ENCODE measurements at places on chromosomes 13 and 19.

DNA sequence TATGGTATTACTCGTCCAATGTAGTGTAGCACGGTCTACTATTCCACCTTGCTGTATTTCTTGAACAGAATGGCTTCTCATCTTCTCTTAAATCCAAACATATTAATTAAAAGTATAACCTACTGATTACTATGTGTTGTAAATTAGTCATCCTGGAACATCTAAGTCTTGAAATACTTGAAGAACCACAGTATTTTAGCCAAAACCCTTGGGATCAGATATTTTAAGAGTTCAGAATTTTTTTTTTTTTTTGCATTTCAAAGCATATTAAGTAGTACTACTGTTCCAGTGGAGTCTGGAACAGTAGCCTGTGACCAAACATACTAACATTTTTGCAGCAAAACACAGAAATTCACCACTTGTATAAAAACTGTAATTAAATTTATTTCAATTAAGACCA is 30.1 kb downstream of the ZC3H13 start:
- no peak for DNase-seq

- no peak for DNase-seq
These were observed 692 bp downstream of the ZNF234 start for GRCh38 chr19:44142059-44142433.

GRCh38 chr13:23609874-23610576 is 39.8 kb downstream of the TNFRSF19 start:
- DNase-seq, result no peak

DNA sequence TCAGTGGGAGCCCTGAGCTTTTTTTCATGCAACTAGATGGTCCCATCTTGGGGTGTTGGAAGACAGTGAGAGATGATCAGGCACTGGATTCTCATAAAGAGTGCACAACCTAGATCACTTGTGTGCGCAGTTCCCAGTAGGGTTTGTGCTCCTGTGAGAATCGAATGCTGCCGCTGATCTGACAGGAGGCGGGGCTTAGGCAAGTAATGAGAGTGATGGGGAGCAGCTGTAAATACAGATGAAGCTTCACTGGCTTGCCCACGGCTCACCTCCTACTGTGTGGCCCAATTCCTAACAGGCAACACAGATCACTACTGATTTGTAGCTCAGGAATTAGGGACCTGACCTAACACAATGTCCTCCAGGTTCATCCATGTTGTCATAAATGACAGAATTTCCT is 43.6 kb upstream of the UBAC2 start:
- DNase-seq, result no peak

GRCh38 chr13:109394311-109394988 is 391.9 kb downstream of the IRS2 start:
- no peak for DNase-seq

- DNase-seq, result no peak
These were observed 299.7 kb downstream of the LMO7 start for GRCh38 chr13:75935805-75936204.

GRCh38 chr13:113813749-113814434 is 50.0 kb downstream of the GAS6 start:
- DNase-seq, result no peak

DNA sequence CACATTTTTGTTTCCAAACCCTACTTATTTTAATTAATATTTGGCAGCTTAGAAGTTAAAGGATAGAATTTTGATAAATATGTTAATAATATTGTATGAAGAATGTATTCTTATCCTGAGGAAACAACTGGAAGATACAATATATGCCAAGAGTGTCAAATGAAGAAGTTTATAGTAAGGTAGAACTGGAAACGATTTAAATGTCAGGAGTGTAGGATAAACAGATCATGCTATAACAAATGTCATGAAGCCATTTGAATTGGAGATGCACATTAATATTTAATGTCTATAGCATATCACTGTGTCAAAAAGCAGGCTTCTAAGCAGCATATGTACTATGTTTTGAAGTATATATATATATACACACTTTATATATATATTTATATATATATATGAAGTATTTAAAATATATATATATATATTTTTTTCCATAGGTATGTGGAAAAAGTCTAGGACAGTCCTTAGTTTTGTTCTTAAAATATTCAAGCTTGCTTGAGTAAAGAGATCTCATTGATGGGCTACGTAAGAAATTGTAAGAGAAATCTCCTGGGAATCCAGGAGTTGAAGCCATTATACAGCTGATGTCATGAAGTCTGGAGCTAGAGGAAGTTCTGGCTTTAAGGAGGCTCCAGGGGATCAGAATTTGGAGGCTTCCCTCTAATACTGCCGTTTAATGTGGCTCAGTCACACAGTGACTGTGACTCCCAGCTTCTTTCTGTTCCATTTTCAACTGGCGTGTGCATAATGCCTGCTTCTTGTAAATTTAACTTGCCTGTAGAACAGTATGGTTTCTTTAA is 79.9 kb upstream of the MYCBP2 start:
- no peak for DNase-seq

DNA sequence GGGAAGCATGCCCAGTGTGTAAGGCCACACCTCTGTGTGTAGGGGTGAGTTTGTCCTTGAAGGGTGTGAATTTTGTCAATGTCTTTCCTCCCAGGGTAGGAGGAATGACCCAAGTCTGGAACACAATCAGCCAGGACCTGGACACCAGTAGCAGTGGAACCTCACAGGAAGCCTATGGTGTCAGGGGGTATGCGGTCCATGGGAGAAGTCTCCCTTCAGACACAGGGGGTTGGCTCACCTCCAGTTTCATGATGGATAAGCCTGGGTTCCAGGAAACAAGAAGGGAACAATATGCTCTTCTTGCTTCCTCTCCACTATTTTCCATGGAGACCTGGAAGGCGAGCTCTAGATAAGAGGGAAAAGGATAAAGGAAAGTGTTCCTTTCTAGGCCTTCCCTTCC is 23.9 kb downstream of the B3GLCT start:
- DNase-seq, result no peak

- no peak for DNase-seq
These were observed 69.5 kb downstream of the SPACA7 start for GRCh38 chr13:112445411-112446271.

DNA sequence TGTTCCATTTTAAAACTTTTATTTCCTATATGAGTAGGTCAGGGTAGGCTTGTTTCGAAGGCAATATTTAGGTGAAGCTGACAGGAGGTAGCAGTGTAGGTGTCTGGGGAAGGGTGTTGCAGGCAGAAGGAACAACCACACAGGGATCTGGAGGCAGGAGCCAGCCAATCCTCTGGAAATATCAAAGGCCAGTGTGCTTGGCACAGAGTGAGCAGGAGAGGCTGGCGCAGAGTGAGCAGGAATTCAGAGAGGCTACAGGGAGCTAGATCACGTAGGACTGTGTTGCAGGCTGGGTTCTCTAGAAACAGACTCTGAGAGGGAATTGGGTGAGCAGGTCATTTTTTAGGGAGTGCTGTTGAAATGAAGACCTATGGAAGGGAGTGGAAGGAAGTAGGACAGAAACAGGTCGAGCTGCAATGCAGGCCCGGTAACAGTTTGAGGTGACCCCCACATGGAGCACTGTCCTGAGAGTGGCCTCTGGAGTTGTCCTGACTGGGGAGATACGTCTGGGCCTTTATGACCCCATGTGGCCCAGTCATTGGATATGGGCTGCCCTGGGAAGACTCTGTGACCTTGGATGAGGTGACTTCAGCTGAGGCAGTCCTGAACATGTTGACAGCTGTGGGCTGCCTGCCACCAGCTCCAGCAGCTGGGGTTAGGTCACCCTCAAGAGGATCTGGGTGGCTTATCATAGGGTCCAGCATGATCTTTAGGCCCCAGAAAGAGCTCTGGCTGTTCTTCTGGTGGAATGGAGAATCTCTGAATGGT is 51.7 kb downstream of the ERCC5 start:
- no peak for DNase-seq

DNA sequence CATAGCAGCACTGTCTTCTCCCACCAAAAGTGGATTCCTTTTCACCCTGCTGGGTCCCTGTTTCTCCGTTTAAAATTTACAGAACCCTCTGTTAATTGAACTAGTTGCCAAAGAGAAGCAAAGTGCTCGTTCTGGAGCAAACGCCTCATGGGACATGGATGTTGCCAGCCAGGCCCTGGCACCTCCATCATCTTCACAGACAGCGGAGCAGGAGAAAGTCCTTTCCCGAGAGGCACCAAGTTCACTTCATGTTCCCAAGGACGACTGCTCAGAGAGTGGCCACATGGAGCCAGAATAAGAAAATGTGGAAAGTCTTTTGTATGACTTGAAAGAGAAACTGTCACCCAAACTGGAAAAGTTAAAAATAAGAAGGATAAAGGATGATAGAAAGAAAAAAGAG is 151.5 kb downstream of the SOX1 start:
- no peak for DNase-seq

DNA sequence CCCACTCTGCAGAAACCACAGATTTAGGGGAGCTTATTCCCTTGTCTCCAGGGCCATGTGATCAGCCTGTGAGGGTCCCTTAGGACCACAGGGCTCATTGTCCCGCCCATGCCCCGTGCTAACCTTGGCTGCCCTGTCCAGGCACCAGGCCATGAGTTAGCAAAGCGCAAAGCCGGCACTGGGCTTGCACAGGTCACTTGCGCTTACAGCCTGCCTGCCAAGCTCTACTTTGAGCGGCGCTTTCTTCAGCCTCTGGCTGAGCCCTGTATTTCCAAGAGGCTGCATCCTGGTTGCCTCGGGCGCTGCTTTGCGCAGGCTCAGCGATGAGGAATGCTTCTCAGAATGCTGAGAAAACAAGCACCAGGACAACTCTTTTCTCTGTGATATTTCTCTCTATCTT is 188.0 kb downstream of the TDRD3 start:
- DNase-seq, result no peak

GRCh38 chr19:46030812-46031550 is 8.1 kb upstream of the PGLYRP1 start:
- DNase-seq, result no peak

- DNase-seq, result no peak
These were observed at the start of gene S1PR5 for GRCh38 chr19:10517361-10517759. Gene S1PR5 (minus strand): TSS chr19:10517447. CDS start chr19:10515011, 2,436 bp downstream.

DNA sequence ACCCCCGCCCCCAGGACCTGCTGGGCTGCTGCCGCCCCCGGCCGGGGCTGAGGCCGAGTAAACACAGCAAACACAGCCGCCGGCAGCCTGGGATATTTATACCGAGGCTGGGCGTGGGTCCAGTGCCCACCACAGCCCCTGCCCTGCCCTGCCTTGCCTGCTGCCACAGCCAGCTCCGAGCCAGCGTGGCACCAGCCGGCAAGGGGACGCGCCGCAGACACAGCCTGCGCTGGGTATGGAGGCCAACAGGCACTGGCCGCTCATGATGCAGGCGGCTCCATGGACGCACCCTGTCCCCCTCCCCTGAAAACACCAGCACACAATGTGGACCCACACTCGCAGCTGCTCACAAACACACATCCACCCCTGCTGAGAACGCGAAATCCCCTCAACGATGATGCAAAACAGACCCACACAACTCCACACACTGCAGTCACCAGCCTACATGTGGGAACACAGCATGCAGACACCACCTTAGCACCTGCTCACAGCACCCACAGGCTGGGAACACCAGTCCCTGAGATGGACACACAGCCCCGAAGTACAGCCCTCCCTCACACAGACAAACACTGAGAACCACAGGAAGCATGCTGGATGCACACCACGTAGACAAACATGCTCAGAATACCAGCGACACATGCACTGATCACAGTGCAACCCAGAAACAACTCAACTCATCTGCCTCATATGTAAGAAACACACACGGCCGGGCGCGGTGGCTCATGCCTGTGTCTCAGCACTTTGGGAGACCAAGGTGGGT is 16.2 kb downstream of the CCDC97 start:
- DNase-seq, result no peak

- DNase-seq, result no peak
These were observed 512.1 kb downstream of the IRS2 start for GRCh38 chr13:109274188-109274821.

GRCh38 chr19:15468675-15469512 is 4.5 kb upstream of the RASAL3 start:
- DNase-seq, result no peak

GRCh38 chr13:78012046-78012445 is 93.4 kb upstream of the EDNRB start:
- no peak for DNase-seq

DNA sequence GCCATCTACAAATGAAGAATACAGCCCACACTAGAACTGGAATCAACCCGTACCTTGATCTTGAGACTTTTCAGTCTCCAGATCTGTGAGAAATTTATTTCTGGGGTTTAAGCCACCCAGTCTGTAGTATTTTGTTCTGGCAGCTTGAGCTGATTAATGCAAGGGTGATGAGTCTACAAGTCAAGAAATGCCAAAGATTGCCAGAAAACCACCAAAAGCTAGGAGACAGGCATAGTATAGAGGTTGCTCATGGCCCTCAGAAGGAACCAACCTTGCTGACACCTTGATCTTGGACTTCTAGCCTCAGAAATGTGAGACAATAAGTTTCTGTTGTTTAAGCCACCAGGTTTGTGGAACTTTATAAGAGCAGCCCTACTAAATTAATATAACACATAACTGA is 428.2 kb upstream of the KLF12 start:
- no peak for DNase-seq

DNA sequence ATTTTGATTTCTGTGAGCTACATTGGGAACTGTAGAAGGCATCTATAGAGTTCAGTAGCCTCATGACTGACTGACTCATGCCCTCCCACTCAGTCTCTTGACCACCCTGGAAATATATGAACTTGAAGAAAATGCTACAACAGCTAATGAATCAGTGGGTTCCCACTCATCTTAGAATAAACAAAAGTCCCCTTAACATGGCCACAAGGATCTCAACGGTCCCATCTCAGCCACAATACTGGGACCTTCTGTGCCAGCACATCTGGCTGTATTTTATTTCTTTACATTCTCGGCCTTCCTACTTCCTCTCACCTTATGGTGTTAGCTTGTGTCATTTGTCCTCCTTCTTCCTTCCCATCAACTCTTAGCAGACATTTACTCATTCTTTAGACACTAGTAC is 619.8 kb downstream of the DCT start:
- no peak for DNase-seq

DNA sequence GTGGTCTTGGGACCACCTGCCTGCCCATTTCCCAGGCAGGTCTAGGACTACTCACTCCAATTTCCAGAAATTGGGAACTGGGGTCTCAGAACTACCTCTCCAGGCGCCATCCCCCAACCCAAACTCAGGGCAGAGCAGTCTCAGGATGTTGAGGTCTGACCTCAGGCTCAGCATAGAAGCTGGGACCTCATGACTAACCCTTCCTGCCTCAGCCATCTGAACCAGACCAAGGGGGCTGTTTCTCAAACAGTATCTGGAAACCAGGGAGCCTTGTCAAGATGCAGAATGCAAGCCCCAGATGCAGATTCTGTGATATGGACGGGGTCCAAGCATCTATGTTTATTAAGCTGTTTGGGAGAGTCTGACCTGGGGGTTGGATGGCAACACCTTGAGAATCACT is 1.3 kb downstream of the FBXW9 start:
- DNase-seq, result no peak

DNA sequence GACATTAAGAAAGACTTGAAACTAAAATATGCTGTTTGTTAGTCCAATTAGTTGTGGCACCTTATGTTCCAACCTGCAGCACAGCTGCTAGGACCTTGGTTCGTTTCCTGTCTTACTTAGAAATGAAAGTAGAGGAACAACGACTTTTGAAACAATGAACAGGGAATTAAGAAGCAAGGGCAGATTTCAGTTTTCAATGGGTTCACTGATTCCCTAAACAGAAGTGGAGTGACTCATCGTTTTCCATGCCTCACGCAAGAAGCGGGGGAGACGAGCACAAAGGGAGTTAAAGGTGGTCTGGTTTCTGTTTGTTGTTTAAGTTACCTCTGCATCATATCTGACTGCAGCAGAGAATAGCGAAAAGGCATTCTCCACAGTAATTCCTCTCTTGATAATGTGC is 44.8 kb downstream of the PHF11 start:
- DNase-seq, result no peak

- no peak for DNase-seq
These were observed 403.3 kb downstream of the COG6 start for GRCh38 chr13:40058757-40059236.

Measured in activated T-cell treated with anti-CD3 and anti-CD28 coated beads for 1 hour (primary cell).